Stimulated activated naive CD8-positive, alpha-beta T cell treated with anti-CD3 and anti-CD28 coated beads, Interleukin-15, amount 100 ng/mL, for 72 hours (primary cell): ENCODE measurements at places on chromosomes 11 and 22.

- DNase-seq, result peak; percentile 54
Observed at GRCh38 chr11:111422494-111423249, 43.6 kb upstream of the POU2AF1 start.

- no peak for DNase-seq
Observed at GRCh38 chr22:30232716-30233218, 13.8 kb downstream of the LIF start.

GRCh38 chr11:94134651-94135512 lies 6.2 kb downstream of the PANX1 start:
- no peak for DNase-seq

- peak; percentile 62 for DNase-seq
Observed at GRCh38 chr22:32796865-32797573, 4.5 kb upstream of the TIMP3 start.

GRCh38 chr22:38171927-38172831 lies 9.5 kb downstream of the PLA2G6 start:
- no peak for DNase-seq

GRCh38 chr22:43969989-43970755 lies 14.9 kb downstream of the SAMM50 start:
- DNase-seq, result no peak

- no peak for DNase-seq
Observed at GRCh38 chr11:100667449-100667848, 19.6 kb upstream of the ARHGAP42 start.

DNA sequence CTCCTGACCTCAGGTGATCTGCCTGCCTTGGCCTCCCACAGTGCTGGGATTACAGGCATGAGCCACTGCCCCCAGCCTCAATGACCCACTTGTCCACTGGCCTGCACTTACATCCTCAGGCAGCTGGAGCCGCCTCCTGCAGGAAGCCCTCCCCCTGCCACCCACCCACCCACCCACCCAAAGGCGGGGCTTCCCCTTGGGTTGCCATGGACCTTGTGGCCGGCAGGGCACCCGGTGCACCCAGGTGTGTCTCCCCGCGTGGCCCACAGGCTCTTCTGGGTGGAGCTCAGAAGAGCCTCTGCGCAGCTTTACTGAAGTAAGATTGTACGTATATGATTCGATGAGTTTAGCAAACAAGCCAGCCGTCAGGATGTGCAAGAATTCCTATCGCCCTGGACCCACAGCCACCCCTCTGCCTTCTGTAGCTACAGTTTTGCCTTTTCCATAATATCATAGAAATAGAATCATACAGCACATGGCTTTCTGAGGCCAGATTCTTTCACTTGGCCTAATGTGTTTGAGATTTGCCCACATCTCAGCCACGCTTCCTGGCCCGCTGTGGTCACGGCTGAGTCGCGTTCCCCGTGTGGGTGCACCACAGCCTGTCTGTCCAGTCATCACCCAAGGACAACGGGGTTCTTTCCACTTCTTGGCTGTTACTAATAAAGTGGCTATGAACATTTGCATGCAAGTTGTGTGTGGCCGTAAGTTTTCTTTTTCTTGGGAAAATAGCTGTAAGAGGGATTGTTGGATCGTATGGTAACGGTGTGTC lies 5.3 kb upstream of the BRSK2 start:
- no peak for DNase-seq

- no peak for DNase-seq
Observed at GRCh38 chr22:25753252-25753651, 11.3 kb downstream of the MYO18B start.

DNA sequence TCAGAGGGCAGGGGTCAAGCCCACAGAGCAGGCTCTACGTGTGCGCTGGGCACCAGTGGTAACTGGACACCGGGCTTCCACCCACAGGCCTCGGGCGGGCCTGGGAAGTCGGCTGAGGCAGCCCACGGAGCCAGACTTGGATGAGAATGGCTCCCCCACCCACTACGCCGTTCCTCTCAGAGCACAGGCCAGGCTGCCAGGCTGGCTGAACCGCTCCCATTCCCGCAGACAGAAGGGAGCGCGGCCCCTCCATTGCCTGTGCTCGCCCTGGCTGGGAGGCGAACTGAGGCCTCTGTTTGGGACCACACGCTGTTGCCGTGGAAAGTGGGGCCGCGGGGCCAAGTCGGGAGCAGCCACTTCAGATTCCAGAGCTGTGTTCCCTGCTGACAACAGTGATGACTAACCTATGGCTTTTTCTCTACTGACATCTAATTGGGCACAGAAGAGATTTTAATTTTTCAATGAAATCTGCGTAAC lies 63.9 kb downstream of the MYH9 start:
- DNase-seq, result no peak

- DNase-seq, result no peak
Observed at GRCh38 chr11:74551754-74552145, 40.6 kb upstream of the POLD3 start.

DNA sequence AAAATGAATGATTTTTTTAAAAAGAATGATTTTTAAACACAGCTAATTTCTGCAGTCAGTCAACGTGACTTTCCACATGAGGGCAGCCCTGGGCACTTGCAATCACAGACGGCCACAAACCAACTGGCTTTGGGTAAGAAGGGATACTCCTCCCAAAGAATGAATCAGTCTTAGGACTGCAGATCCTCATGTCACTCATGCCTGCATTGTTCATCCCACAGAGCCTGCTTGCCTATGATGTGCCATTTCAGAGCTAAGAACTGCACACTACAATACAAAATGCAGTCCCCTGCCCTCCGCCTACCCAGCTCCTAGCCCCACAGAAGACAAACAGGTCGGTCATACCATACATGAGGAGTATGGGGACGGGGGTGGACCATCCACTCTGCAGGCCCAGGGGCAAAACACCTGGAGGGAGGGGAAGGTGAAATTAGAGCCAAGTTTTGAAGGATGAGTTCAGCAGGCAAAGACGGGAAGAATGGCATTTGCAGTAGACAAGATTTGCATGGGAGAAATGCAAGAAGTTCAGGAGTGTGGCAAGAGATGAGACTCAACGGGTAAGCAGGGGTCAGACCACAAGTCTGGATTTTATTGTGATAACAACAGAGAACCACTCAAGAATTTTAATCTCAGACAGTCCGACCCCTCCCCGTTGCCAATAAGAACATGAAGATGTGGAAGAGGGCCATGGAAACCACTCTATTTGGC lies 24.7 kb downstream of the PACSIN2 start:
- no peak for DNase-seq

DNA sequence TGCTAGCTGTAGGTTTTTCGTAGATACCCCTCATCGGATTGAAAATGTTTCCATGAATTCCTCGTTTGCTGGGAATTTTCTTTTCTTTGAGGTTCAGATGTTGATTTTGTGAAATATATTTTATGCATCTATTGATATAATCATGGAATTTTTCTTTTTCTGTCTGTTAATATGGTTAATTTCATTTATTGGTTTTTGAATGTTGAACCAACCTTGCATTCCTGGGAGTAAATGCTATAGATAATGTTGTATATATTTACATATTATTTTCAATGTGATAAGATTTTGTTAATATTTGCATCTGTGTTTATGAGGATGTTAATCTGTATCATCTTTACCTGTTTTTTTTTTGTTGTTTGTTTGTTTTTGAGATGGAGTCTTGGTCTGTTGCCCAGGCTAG lies 10.6 kb upstream of the NDUFA6 start:
- DNase-seq, result no peak

- peak; percentile 60 for DNase-seq
Observed at GRCh38 chr11:61834278-61835048, 6.4 kb downstream of the FADS2 start.

DNA sequence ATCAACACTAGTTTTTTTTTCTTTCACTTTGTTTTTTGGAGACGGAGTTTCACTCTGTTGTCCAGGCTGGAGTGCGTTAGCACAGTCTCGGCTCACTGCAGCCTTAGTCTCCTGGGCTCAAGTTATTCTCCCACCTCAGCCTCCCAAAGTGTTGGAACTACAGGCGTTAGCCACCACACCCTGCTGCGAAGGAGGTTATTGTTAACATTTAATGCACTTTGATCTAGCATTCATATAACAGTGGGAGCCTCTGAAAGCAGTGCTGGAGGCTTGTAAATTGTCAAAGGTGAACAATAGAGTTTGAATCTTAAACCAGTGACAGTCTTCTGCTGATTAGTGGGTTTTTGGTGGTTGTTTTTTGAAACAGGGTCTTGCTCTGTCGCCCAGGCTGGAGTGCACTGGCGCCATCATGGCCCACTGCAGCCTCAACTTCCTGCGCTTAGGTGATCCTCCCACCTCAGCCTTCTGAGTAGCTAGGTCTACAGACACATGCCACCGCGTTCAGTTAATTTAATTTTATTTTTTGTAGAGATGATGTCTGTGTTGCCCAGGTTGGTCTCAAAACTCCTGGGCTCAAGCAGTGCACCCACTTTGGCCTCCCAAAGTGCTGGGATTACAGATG lies 96.9 kb upstream of the HORMAD2 start:
- no peak for DNase-seq

DNA sequence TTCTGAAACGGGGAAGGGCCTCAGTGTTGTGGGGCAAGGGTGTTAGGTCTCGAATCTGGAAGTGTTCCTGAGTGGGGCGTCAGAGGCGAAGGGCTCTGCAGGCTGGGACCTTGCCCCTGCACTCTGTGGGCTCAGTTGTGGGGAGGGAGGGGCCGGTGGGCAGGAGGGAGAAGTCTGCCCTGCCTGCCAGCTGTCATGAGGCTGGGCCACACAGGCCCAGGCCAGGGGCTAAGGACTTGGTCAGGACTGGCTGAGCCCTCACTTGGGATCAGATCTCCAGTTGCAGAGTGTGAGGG lies at the start of gene CRACR2B:
TSS of gene CRACR2B (plus strand) at position 23 of the 296 bp plus-strand sequence. CDS start 689 bp downstream, outside the sequence.
- DNase-seq, result no peak

DNA sequence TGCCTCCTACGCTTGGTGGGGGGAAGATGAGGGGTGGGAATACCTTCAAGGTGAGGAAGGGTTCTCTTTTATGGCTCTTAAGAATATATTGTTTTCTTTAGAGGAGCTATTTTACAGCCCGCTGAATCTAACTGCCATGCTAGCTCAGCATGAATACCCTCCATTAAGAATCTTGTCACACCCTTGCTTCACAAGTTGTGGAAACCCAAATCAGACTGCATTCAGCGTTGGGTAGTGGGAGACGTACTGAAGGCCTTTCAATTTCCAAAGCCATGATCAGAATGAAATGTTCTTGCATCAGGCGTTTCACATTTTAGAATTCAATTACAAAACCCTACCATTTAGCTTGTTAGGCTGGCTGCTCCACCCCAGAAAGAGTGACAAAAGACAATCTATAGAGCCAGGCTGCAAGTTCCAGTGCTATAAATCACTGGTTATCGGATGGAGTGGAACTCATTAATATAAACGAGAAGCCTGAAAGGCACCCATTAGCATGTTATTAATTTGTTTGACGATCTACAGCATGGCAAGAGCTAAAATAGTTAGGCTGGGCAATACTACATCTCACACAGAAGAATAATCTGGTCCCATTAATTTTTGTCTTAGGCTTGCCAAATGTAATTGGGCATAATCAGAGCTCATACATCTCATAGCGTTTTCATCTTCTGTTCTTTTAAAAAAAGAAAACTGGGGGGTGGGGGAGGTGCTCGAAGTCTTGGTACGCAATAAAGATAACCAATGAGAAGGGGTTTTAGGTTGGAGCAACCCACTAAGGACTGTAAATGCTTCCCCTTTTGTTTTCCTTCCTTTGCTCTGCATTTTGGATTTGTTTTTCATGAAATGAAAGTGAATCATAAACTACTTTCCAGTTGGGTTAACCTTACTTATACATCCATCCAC lies 57.5 kb downstream of the ABTB2 start:
- DNase-seq, result no peak

- no peak for DNase-seq
Observed at GRCh38 chr11:12711496-12711895, 37.3 kb downstream of the TEAD1 start.

DNA sequence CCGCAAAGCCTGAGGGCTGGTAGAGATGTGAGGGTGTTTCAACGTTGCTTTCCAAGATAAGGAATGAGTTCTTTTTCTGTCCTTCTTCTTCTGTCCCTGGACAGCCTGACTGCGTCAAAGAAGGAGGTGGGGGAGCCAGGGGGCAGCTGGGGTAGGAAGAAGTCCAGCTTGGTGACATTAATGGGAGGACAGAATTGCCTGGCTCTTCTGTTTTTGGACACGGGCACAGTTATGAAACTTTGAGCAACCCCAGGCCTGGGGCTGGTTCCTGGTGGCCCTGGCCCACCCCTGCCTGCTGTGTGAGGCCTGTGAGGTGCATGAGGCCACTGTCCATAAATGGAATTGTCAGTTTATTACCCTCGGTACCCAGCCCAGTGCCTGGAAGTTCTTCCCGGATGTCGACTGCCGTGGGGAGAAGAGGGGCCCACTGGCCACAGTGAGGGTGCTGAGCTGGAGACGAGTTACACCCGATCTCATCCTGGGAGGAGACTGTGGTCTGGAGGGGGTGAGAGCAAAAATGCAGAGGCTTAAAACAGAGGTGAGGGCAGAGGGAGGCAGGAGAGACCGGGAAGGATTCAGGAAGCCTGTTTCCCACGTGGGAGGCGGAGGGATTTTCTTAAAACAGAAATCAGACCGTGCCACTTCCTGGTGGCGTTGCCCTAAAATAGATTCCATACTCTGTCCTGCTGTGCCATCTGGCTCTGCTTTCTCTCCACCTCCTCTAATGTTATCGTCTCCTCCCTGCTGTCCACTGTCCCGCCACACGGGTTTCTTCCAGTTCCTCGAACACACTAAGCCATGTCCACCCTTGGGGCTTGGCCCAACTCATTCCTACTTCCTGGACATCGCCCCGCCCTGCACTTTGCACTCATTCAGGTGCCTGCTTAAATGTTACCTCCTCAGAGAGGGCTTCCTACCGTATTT lies 59.7 kb upstream of the RASD2 start:
- DNase-seq, result no peak

DNA sequence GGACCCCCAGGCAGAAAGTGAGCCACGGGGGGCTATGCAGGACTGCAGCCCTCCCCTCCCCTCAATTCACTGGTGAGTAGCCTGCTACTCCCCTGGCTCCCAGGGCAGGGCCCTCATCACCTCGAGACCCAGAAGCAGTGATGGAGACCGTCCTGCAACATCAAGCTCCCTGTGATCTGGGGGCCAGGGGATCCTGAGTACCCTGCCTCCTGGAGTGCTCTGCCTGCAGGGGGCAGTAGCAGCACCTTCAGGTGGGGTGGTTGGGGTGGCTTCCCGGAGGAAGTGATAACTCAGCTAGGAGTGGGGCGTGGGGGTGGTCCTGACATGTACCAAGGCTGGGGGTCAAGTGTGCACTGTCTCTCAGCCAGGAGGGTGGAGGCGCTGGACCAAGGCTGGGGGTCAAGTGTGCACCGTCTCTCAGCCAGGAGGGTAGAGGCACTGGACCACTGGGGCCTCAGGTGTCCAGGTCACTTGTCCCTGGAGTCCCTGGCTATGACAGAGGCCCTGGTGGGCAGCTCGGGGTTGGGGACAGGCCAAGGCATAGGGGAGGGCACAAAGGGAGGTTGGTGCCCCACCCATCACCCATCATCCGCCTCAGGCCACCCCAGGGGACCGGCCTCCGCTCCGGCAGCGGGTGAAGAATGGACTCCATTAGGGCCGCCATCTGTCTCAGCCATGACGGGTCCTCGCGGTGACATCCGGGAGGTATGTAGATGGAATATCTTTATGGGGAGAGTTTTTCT lies 9.4 kb downstream of the RTN4R start:
- DNase-seq, result no peak

- no peak for DNase-seq
Observed at GRCh38 chr11:71115770-71116692, 136.3 kb downstream of the SHANK2 start.
